Activated CD8-positive, alpha-beta memory T cell treated with anti-CD3 and anti-CD28 coated beads for 48 hours (primary cell): ENCODE measurements at places on chromosomes 1 and 21.

- DNase-seq, result no peak
Observed at GRCh38 chr1:8395433-8395866, 77.5 kb downstream of the SLC45A1 start.

DNA sequence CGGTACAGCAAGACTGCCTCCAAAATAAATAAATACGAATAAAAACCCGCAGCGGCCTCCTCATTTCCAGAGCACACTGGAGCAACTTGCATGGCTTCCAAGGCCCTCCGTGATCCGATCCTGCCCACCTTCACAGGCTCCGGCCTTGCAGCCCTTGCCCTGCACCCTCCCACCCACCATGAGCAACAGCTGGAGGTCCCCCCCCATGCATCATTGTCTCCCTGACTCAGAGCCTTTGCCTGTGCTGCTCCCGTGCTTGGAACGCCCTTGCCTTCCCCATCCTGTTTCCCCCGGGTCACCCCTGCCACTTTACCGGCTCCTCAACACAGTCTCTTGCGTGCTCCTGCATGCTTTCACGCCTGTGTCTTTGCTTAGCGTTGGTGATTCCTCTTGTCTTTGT, 71.0 kb upstream of the ANGPTL1 start:
- no peak for DNase-seq

DNA sequence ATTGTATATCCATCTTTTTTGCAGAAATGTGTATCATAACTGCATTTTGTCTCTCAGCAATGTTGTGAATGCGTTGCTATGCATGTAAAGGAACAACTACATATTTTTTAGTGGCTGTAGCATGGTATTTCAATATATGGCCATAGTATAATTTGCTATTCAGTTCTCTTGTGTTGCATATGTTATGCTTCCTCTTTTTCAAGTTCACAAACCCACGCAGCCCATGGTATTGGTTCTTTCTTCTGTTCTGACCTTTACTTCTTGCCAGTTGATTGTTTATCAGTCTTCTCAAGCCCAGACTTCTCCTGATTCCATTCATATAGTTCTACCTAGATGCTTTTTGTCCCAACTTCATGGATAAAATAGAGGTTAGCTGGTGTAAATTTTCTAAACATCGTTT, 6.1 kb downstream of the SLC22A15 start:
- DNase-seq, result no peak

- DNase-seq, result no peak
Observed at GRCh38 chr1:190274721-190275120, 202.9 kb downstream of the BRINP3 start.

- no peak for DNase-seq
Observed at GRCh38 chr1:91846007-91846638, 39.8 kb downstream of the TGFBR3 start.

DNA sequence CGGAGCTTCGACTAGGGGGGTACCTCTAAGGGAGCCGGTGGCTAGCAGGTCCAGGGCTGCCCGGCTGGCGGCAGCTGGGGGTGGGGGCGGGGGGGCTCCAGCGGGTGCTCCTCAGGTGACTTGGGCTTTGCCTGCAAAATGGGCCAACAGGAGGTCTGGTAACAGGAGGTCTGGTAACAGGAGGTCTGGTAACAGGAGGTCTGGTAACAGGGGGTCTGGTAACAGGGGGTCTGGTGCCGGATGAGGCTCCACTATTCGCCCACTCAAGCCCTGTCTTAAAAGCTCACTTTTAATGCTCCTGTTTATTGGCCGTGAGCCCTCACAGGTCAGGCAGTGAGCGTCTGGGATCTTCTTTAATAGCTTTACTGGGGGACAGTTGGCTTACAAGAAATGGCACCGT, 40.4 kb upstream of the ACTRT2 start:
- DNase-seq, result no peak

DNA sequence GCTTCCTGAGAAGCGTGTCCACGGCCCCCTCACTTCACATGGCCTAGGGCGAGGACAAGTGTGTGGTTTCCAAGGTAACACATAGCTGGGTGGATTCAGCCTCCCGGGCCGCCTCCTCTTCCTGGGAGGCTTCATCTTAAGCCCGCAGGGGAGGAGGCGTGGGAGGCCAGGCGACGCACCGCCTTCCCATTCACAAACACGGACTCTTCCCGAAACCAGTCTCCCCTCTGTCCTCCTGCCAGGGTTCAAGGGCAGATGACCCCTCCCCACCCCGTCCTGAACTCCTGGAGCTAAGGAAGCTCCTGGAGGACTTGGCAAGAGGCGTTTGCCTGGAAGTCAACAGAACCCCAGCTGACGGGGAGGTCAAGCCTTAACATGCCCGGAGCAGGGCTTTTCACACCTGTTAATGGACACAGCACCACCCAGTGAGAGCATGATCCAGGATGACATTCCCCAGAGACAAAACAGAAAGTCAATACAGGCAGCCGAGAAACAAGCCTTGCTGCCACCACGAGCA, 56.7 kb downstream of the KCNN3 start:
- no peak for DNase-seq

DNA sequence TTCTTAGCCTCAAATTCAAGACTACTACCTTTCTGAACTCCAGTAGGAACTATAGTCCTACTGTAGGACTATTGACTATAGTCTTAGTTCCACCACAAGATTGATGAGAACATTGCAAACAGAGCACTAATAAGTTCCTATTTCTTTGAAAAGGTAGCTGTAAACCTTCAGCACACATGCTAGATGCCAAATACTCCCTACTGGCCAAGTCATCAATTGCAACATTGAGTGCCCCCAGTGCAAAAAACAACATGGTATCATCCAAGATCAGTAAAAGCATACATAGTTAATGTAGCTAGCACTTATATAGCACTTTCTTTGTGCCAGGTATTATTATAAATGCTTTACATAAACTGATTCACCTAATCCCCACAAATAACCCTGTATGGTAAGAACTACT, 99.8 kb downstream of the MRPL39 start:
- DNase-seq, result no peak

DNA sequence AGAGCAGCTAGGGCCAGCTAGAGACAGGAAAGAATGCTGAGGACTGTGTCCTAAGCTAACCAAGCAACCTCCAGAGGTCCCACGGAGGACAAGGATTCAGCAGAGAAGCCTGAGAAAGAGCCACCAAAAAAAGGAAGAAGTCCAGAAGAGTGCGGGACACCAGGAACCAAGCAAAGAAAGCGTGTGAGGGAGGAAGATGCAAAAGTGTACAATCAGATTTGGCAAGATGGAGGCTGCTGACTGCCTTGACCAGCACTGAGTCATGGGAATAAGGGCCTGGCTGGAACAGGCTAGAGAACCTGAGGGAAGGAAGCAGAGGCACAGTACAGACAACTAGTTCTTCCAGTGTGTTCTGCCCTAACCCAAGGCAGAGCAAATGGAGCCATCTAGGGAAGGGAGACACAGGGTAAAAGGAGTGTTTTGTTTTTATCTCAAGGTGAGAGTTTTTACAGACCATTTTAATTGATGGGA, 18.5 kb downstream of the TP53BP2 start:
- no peak for DNase-seq

GRCh38 chr1:5709461-5709975, 282.7 kb downstream of the NPHP4 start:
- DNase-seq, result no peak

- DNase-seq, result no peak
Observed at GRCh38 chr21:17501107-17502006, 11.5 kb upstream of the CXADR start.

DNA sequence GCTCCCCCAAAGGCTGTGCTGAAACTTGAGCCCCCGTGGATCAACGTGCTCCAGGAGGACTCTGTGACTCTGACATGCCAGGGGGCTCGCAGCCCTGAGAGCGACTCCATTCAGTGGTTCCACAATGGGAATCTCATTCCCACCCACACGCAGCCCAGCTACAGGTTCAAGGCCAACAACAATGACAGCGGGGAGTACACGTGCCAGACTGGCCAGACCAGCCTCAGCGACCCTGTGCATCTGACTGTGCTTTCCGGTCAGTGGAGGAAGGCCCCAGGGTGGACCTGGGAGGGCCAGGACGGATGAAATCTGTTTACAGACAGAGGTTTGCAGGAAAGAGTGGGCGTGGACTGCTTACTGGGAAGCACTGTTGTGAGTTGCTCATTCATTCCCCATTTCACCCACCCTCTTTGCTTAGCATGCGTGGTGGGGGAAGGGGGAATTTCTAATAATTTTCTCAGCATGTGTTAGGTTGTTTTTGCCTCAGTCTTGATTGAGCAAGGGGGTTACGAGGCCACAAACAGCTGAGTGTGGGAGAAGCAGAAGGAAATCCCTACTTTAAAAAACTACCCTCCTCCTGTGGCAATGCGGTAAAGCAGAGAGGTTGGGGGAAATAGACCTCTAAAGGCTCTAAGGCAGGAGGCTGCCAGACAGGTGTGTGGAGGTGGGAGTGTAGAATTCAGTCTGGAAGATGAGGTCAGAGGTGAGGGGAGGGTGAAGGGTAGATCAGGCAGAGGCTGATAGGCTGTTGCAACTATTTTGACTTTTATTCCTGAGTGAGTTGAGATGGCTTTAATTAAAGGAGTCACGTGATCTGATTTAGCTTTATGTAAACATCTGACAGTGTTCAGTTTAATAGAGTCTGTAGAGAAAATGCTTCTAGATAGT, 1.3 kb downstream of the FCGR2A start:
- DNase-seq, result no peak

GRCh38 chr1:248817065-248817464, 8.7 kb downstream of the SH3BP5L start:
- DNase-seq, result no peak

GRCh38 chr1:204250428-204251030, 36.7 kb upstream of the GOLT1A start:
- no peak for DNase-seq

DNA sequence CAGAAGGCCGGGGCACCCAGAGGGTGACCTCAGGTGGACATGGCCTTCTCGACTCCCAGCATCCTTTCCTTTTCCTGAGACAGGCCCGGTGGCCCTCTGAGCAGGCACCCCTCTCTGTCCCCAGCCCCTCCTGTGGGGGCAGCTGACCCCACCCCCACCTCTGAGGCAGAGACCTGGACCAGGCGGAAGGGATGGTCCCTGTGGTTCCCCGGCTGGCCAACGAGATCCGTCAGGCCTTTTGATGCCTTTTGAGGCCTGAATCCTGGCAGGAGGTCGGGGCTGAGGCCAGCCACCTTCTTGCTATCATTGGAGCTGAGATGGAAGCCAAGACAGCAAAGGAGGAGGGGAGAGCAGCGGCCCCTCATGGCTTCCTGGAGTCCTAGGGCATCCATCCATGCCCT, 50.2 kb upstream of the ACTRT2 start:
- DNase-seq, result no peak
